ENCODE measurements at places on chromosomes 4 and X.

DNA sequence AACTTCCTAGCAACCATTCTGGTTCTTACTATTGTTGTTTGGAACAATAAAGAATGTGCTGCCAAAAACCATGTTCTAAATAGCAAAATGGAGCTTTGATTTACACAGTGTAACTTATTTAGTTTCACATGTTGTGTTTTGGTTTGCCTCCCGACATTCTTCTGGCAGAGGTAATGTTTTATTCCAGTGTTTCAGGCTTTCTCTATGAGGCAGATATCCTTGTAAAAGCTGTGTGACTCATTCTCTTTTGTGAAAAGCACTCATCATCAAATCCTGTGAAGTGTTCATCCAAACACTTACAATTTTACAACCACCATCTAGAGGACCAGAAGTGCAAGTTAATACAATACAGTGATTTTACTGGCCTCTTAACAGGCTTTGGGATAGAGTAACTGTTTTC is 219.0 kb upstream of the GIMD1 start:
- DNase-seq, result no peak

- DNase-seq, result no peak
Measured at GRCh38 chr4:87076690-87077358, 142.0 kb downstream of the AFF1 start.

- DNase-seq, result peak; percentile 42
Measured at GRCh38 chrX:154436374-154436982, 476 bp upstream of the GDI1 start.

DNA sequence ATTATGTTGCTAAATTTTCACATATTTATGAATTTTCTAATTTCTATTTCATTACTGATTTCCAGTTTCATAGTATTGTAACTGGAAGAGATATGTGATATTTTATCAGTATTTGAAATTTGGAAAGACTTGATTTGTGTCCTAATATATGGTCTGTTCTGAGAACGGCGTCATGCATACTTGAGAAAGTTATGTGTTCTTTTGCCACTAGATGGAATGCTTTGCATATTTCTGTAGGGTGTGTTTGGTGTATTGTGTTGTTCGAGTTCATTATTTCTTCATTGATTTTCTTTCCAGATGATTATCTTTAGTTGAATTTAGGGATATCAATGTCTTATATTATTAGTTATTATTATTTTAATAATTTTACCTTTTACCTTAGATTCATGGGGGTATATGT is 110.6 kb upstream of the ITM2A start:
- no peak for DNase-seq

- DNase-seq, result no peak
Measured at GRCh38 chr4:7938609-7939376, 868 bp downstream of the AFAP1 start.

- DNase-seq, result no peak
Measured at GRCh38 chr4:151304755-151305154, 20.6 kb downstream of the SH3D19 start.

GRCh38 chr4:24639714-24640113 is 55.4 kb upstream of the DHX15 start:
- DNase-seq, result no peak

- no peak for DNase-seq
Measured at GRCh38 chr4:21569638-21570037, 378.9 kb downstream of the KCNIP4 start.

GRCh38 chr4:38769857-38770256 is 12.9 kb downstream of the TLR10 start:
- DNase-seq, result no peak

GRCh38 chr4:55080174-55080865 is 45.1 kb downstream of the KDR start:
- no peak for DNase-seq

- DNase-seq, result peak; percentile 27
Measured at GRCh38 chrX:71910643-71910985, at the start of gene NHSL2. TSS of gene NHSL2 (plus strand) at chrX:71910845.

- DNase-seq, result no peak
Measured at GRCh38 chr4:142314686-142315085, 531.4 kb downstream of the INPP4B start.

GRCh38 chrX:118383120-118383519 is 37.2 kb downstream of the WDR44 start:
- no peak for DNase-seq

- DNase-seq, result no peak
Measured at GRCh38 chrX:27968352-27968751, 12.9 kb downstream of the DCAF8L1 start.

- DNase-seq, result no peak
Measured at GRCh38 chr4:107452717-107453630, 267.1 kb downstream of the PAPSS1 start.

DNA sequence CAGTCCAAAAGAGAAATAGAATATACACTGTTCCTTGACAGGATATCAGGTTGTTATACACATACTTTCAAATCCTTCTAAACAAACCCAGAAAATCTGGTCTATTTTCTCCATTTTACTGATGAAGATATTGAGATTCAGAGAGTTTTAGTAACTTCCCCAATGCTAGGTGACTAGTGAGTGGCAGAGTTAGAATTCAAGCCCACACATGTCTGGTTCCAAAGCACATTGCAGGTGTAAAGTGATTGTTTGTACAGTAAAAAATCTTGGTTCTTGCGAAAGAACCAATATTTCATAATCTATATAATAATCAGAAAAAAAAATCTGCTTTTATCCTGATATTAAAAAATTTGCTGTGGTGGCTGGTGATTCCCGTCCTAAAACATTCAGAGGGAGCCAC is 39.5 kb upstream of the EMCN start:
- DNase-seq, result no peak

GRCh38 chr4:8840816-8841455 is 30.7 kb downstream of the HMX1 start:
- DNase-seq, result no peak

DNA sequence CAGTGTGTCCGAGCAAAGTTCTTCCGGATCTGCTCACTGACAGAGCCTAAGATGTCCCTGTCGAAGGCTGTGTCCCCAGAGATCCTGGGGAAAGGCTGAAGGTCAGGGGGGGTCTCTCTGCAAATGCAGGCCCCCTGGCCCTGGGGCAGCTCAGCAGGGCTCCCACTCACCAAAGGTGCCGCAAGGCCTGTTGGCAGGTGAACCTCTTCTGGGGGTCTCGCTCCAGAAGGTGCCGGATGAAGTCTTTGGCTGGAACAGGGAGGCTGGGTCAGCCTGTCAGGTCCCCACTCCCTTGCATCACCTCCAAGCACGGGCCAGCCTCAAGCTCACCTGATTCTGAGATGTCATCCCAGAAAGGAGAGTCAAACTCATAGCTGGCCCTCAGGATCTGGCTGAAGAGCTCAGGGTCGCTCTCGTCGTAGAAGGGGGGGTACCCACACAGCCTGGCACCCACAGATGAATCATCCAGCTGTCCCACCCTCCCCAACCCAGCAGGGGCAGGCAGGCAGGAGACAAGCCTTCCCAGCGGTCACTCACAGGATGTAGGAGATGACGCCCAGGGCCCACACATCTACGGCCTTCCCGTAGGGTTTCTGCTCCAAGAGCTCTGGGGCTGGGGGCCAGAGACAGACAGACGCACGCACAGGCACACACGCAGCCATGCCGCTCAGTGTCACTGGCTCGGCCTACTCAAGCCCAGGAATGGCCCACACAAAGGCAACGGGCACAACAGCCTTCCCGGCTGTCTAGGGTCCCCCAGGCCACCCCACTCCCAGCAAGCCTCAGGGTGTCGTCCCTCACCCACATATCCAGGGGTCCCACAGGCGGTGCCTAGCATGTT is 2.6 kb downstream of the PNCK start:
- no peak for DNase-seq

DNA sequence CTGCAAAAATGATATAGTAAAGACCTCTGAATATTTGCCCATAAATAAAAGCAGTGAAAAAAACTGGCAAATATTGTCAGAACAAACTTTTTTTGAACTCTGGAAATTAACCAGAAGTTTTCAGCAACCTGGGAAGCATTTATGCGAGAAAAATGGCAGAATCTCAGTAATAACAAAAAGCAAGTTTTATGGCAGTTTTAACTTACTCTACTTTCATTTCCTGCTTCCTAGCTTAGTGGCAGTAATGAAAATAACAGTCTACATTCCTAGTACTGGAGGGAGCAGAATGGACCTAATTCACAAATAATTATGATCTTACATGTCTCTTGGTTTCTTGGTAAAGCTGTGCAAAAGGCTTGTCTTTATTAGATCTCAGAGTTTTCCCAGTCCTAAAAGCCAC is 460.1 kb downstream of the NAF1 start:
- no peak for DNase-seq

DNA sequence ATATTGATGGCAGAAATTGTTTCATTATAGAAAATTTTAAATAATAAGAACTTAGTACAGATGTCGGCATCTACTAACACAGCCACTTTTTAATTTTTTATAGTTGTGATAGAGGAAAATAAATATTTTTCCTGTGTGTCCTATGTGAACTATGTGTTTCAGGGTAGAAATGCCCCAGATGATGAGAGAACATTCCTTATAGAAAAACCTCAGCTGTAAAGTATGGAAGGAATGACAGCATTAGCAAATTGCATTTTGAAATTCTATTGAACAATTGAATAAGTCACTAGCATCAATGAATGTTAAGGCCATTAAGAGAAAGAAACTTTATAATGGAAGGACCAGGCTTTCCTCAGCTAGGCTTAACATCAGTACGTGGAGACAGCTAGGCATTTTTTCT is 149.2 kb downstream of the CFAP299 start:
- DNase-seq, result no peak

- no peak for DNase-seq
Measured at GRCh38 chrX:119895843-119896326, at the start of gene AKAP14. TSS of gene AKAP14 (plus strand) at chrX:119895893. CDS start at chrX:119903224, 7,331 bp downstream.

GRCh38 chrX:149511081-149511480 is 6.0 kb upstream of the IDS start:
- no peak for DNase-seq

DNA sequence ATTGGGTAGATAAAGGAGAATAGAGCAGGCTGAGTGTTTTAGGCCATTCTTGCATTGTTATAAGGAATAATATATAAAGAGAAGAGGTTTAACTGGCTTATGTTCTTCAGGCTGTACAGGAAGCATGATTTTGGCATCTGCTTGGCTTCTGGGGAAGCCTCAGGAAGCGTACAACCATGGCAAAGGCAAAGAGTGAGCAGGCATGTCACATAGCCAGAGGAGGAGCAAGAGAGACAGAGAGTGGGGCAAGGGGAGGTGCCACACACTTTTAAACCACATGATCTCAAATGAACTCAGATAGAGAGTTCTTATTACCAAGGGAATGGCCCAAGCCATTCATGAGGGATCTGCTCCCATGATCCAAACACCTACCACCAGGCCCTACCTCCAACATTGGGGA is 4.4 kb upstream of the METTL14 start:
- DNase-seq, result no peak

DNA sequence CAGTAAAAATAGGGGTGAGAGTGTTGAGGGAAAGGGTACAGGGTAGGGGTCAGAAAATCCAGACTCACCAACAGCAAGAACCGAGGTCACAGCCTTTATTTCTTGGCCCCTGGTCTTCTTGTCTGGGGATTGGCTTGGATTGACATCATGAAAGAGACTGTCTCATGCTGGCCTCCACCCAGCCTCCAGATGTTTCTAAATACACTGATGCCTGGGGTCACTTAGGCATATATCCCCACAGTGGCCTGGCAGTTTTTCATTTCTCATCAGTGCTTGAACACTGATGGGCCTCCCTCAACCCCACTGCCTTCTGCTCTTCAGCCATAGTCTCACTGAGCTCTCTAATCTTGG is 173.9 kb downstream of the RTL9 start:
- DNase-seq, result no peak

DNA sequence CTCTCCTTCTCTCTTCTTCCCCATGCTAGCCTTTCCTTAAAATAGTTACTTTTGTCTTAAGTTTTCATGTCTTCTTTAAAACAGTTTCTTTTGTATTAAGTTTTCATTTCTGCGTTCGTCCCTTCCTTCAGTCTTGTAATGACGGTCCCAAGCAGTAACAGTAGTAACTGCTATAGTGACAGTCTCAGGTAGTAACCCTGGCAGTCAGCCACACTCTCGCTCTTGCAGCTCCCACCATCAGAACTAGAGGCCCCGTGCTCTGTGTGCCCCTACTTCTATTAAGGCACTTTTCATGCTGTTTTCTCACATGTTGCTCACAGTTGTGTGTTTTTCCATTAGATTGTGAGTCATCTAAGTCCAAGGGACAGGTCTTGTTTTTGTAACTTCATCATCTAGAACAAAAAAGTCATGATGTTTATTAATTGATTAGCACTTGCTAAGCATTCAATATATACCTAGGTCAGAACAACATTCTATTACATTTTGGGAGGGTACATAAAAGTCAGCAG is 49.3 kb downstream of the C4orf33 start:
- DNase-seq, result no peak

- DNase-seq, result no peak
Measured at GRCh38 chr4:5870701-5871100, 22.2 kb downstream of the CRMP1 start.

DNA sequence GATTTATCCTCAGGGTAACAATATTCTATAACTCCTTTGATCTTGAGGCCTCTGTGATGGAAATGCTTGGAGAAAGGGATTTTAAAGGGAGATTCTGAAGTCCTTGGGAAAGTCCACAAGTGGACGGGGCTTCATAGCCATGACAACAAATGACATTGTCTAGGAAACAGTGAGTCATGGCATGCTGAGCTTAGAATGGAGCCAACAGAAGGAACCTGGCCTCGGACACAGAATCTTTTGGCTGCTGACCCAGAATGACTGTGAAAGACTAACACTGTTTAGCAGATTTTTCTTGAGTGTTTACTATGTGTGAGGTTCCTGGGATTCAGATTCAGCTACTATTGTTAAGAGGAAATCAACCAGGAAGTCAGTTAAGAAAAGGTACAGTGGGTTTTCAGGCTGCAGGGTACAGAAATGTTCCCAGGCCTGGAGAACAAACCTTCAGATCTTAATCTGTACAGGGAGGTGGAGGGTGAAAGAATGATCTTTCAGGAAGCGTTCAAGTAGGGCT is 18.1 kb upstream of the CXCL2 start:
- peak; percentile 35 for DNase-seq
